NCI-H2081 treated with DMSO at 0.1 percent for 48 hours (cell line): ENCODE measurements at places on chromosomes 7 and 10.

- DNase-seq: no peak
Observed at GRCh38 chr7:103765901-103766300, 223.6 kb downstream of the RELN start.

- DNase-seq: no peak
Observed at GRCh38 chr10:14311206-14311957, 19.3 kb downstream of the FRMD4A start.

DNA sequence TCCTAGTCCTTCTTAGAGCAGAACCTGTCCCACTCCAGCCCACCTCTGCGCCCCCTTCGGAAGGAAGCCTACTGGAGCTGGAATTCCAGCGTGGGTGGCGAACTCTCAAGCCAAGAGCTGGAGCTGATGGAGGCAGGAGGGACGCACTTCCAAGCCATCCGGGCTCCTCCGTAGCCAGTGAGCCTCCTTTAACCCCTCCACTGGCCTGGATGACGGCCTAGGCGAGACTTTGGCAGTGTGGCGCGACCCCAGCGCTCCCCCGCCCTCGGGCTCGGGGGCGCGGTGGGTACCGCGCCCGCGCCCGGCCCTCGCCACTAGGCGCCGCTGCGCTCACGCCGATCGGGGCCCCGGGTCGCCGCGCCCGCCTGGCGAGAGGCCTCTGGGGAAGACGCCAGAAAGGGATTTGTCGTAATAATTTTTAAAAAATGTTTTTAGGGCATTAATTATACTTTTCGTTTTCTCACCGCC is 5.1 kb upstream of the EMX2 start:
- no peak for DNase-seq

DNA sequence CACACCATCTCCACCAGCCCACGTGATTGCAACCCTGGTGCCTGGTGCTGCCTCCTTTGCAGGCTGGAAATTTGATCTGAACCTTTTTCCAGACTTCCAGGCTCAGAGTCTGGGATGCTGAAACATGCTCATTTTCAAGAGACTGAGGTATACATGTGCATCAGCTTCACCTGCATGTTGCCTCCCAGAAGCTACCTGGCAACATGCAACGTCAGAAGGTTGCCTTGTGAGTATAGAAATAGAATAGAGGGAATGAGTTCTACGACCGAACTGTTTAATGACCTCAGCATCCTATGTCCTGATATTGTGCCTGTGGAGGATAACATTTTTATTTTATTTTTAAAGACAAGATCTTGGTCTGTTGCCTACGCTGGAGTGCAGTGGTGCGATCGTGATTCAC is 1.9 kb upstream of the ZNF212 start:
- no peak for DNase-seq

- DNase-seq: no peak
Observed at GRCh38 chr7:127233630-127234029, 19.1 kb downstream of the GRM8 start.

DNA sequence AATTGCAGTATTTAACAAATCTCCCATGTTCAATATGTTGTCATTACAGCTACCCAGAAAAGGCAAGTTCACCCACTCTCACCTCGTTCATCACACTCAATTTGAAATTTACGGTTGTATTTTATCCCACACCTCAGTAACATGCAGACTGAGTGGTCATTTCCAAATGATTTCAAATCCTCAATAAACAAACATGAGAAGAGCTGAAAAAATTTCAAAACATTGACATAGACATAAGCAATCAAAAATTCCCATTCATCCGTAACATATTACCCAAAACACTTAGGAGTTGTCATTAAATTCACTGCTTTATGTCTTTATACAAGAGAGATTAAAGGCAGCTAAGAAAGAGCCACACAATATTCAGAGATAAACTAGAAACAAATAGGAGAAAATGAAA is 61.7 kb upstream of the NEBL start:
- DNase-seq: no peak

DNA sequence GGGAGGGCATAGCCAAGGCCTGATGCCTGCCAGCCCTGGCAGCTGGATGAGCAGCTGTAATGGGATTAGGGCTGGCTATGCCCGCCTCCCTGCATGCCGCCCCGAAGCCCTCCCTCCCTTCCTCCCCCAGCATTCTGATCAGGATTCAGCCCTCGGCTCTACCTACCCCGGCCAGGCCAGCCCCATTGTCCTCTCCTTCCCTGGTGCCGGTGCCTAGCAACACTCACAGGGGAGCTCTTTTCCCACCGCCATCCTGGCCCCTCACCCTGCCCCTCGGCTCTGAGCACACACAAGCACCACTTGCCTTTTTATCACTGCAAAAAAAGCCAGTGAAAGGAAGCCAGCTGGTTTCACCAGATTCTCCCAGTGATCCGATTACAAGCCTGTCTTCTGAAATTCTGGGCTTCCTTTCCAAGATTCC is 9.0 kb upstream of the ADCYAP1R1 start:
- DNase-seq: no peak

DNA sequence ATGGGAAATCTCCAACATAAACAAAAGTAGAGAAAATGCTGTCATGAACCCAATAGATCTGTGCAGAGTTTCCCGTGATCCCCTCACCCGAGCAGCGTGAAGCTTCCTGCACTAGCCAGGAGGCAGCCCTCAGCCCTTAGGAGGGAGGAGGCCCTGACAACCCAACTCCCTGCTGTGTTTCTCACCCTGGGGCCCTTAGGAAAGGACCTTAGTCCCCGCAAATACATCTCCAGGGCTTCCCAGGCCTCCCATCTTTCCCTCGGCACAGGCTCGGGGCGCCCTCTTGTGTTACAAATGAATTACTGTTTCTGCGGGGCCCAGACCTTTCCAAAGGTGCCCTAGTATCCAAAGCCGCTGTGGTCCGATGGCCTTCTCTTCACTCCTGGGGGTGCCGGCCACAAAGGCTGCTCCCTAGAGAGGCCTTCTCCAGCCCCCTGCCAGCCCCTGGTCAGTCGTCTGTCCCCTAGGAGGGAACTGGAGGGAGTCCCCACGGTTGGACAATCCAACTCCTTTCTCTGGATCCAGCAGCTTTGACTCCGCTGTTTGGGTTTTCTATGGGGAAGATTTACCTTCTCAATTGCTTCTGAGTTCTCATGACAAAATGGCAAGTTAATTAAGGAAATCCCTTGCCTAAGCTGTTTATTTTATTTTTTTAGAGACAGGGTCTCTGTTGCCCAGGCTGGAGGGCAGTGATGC is 49.9 kb upstream of the SH2B2 start:
- peak; percentile 34 for DNase-seq

DNA sequence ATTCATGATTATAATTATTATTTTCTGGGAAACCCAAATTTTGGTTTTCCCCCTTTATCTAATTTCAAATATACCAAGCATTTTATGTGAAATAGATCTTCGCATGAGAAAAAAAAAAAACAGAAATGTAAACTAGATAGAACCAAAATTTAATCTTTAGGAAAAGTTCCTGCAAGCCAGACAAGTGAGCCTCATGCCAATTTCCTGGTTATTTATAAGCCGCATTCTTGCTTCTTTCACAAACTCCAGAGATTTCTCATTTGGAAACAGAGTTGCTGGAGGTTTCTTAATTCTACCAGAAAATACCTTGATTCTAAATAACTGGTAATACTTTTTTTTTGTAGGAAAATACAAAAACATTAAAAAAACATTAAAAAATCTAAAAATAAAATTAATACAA is 690.4 kb upstream of the IGFBP3 start:
- no peak for DNase-seq

- no peak for DNase-seq
Observed at GRCh38 chr7:154792436-154793055, 210.4 kb downstream of the PAXIP1 start.

DNA sequence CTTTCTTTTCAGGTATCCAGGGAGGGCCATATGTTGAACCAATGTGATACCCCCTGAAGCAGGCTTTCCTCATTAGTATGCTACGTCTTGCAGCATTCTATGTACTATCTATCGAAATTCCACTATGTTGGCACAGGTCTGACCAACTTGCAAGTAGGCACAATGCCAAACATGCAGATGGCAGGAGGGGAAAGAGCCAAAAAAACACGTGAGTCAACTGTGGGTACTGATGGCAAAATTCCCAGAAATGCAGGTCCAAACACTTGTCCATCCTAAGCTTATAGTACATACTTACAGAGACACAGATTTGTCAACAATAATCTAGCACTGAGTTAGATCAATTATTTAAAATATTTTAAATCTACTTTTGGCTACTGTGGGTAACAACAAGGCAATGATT is 394.9 kb downstream of the DGKB start:
- DNase-seq: peak; percentile 75

DNA sequence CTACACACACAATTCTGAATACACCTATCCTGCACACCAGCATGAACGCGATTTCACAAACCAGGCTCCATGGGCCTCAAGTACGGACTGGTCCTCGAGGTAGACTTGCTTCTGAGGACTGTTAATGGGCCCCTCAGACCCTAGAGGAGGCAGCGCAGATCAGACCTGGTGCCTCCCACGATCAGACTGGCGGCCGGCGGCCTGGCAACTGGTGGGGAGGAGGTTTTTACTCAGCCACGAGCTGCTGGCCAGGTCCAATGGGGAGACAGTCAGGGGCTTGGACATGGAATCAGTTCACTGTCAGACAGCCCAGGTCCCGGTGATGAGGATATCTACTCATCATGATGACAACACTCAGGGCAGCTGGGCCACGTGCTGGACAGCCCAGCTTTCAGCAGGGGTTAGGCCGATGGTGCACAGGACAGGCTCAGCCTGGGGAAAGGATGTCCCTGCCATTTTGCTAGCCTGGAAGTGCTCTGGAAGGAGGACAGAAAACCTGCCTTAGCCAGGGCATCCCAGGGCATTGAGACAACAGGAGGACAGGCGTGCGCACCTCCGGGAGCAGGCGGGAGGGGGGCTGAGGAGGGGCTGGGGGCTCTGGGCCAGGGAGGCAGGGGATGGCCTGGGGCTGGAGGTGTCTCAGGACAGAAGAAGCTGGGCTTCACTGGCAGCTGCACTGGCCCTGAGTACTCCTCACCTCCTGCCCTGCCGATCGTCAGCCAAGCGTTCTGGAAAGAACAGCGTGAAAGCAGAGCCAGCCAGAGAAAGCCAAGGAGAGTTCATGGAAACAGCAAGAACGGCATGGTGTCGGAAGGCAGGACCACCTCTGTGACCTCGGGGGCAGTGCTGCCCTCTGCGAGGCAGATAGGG is 48.0 kb upstream of the RASGEF1A start:
- no peak for DNase-seq

GRCh38 chr7:30079880-30080279 is 51.7 kb downstream of the PLEKHA8 start:
- DNase-seq: no peak

- DNase-seq: no peak
Observed at GRCh38 chr7:46150721-46151120, 229.6 kb upstream of the IGFBP3 start.

DNA sequence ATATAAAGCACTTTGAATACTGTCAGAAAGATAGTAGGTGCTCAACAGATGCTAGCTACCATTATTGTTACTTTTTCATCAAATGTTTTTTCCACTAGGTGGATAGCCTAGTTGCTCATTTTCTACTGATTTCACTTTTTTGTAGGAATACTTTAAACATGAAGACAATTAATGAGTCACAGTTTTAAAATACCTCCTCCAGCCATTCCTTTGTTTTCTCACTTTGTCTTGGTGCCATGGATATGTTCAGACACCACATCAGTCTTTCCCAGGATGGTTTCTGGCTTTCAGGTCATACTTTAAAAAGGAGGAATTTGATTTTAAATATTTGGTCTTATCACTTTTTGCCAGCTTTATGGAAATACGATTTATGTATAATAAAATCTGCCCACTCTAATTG is 147.1 kb upstream of the MGMT start:
- DNase-seq: no peak
